HCT116 (cell line): ENCODE measurements at places on chromosomes 11 and 22.
A peak's percentile ranks its signal among the peaks of the same experiment; 100 is the strongest.

DNA sequence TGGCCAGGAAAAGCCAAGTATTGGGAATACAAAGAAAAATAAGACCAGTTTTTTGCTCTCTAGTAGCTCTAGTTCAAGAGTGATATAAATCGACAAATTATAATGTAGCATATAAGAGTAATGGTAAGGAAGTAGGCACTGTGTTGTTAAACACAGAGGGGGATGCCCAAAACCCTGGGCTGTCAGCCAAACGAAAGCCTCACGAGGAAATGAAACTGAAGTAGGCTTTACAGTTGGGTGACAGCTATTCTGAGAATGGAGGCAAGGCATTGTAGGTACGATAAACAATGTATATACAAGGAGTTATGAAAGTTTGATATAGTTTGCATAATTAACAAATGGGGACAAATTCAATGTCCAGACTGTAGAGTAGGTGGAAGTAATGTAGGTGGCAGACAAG, 176.4 kb downstream of the FAM181B start:
- DNase-seq = no peak

DNA sequence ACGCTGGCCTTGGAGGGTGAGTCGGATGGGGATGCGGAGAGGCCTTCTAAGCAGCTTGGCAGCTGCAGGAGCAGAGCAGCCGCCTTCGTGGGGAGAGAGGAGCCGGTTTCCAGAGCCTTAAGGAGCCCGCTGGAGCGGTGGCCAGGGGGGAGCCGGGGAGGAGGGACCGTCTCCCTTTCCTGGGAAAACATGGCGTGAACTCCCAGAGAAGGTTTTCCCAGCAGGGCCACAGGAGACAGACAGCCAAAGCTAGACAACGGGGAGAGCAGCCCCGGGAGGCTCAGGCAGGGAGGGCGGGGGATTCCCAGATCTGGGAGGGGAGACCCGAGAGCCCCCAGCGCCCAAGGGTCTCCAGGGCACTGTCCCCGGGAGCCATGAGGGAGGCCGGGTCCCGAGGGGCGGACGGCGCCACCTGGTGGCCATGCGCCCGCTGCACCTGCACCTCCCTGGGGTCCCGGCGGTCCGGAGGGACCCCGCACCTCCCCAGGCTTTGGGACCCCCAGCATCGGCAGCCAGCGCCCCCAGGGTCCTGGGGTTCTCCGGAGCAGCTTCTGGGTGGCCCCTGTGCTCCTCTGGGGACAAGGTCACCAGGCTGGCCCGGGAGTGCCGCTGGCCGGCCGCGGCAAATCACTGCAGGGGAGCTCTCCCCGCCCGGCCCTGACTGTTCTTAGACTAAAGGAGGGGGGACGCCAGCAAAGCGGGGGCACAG, 2.4 kb upstream of the SYT8 start:
- DNase-seq = no peak

- DNase-seq = no peak
Observed at GRCh38 chr22:48761546-48761945, 1066.1 kb downstream of the BRD1 start.

DNA sequence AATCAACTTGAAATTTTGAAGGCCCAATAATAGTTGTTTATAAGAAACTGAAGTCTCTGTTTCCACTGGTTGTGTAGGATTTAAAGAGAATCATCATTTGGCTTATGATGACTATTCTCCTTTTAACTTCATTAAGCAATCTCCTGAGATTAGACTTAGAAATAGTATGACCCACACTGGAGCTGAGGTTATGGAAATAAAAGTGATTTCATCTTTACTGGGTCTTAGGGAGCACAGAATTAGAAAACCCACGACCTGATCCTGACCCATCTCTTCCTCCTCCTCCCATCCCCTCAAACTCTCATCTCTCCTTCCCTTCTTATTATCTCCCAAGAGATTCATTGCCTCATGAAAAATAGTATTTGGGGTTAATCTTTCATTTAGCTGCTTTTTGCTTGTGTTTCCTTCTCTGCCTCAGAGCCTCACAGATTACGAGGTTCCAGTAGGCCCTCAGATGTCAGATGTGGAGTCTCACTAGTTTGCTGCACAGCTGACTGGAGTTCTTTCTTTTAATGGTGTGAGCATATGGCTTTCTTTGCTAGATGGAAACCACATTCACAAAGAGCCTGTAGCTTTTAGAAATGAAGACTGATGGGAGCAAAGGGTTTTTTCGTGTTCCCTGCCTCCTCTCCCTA, 85.0 kb downstream of the ALX4 start:
- DNase-seq = no peak

DNA sequence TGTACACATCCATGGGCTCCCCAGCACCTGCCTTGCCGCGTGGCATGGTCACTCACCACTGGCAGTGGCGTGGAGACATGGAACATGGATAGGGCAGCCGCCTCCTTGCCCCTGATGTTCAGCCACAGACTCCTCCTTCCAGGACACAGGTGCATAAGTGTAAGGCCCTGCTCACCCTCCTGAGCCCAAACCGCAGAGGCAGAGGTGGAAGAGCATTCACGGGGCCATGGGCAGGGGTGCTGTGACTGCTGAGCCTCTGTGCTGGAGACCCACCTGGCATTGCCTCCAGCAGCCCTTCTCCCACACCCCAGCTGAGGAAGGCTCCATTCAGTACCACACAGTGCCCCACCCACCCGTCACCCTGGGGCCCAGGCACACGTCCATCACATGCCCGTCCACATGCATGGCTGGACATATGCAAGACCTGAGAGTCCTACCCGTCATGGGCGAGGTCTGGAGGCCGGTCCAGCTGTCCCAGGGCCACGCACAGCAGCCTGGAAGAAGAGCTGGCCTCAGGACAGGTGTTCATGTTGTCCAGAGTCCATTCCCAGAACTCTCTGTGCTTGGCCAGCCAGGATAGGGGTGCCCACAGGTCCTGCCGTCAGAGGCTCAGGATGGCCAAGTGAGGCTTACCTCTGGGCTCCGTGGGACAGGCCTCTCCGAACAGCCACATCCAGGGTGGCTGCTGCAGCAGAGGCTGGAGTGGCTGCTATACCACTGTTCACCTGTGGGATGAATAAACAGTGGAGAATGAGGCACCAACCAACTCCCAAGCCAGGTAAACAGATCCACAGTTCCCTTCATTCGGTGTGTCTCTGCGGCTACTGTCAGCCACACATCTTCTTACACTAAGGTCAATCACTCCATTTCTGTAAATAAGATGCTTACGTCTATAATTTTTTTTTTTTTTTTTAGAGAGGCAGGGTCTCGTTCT, 1.7 kb upstream of the TUBGCP6 start:
- no peak for DNase-seq

GRCh38 chr11:86255896-86256295, 11.3 kb downstream of the EED start:
- no peak for DNase-seq

- no peak for DNase-seq
Observed at GRCh38 chr11:67648796-67649613, 1.5 kb downstream of the ACY3 start.

GRCh38 chr11:60326955-60327354, at the start of gene MS4A6E:
MS4A6E (plus strand) TSS chr11:60327255; CDS start chr11:60334896, 7,641 bp downstream.
- DNase-seq = no peak

GRCh38 chr11:68825571-68825970, 16.1 kb downstream of the CPT1A start:
- DNase-seq = peak; percentile 37

GRCh38 chr22:19121631-19122142, 525 bp downstream of the DGCR2 start:
- no peak for DNase-seq

DNA sequence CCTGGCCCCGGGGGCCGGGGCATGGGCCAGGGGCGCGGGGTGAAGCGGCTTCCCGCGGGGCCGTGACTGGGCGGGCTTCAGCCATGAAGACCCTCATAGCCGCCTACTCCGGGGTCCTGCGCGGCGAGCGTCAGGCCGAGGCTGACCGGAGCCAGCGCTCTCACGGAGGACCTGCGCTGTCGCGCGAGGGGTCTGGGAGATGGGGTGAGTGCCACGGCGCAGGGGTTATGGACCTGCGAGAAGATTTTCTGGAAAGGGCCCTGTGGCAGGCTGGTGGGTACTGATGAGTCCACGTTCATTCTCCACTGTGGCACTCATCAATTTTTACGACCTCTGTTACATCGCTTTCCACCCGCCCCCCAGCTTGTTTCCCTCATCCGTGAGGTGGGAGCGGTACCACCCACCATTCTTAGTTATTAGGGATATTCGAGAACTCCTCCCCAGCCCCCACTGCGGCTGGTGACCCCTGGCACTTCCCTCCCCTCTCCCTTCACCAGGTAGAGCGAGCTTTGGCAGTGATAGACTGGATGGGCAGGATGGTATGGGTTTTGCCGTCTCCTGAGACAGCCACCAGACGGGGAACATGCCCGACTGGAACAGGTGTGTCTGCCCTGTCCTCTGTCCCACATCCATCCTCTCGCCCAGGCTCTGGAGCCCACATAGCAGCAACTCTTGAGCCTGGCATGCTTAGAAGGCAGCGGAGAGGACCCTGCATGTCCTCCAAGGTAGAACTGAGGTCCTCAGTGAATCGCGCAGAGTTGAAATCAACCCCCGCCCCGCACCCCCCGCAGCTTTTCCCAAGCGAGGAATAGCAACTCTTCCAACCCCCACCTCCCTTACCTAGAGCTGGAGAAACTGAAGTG, 562 bp downstream of the DGAT2 start:
- no peak for DNase-seq

GRCh38 chr22:19178065-19178656, 375 bp downstream of the SLC25A1 start:
- no peak for DNase-seq
